SK-N-DZ (cell line): ENCODE measurements at places on chromosomes 2 and 18.
A peak's percentile ranks its signal among the peaks of the same experiment; 100 is the strongest.

DNA sequence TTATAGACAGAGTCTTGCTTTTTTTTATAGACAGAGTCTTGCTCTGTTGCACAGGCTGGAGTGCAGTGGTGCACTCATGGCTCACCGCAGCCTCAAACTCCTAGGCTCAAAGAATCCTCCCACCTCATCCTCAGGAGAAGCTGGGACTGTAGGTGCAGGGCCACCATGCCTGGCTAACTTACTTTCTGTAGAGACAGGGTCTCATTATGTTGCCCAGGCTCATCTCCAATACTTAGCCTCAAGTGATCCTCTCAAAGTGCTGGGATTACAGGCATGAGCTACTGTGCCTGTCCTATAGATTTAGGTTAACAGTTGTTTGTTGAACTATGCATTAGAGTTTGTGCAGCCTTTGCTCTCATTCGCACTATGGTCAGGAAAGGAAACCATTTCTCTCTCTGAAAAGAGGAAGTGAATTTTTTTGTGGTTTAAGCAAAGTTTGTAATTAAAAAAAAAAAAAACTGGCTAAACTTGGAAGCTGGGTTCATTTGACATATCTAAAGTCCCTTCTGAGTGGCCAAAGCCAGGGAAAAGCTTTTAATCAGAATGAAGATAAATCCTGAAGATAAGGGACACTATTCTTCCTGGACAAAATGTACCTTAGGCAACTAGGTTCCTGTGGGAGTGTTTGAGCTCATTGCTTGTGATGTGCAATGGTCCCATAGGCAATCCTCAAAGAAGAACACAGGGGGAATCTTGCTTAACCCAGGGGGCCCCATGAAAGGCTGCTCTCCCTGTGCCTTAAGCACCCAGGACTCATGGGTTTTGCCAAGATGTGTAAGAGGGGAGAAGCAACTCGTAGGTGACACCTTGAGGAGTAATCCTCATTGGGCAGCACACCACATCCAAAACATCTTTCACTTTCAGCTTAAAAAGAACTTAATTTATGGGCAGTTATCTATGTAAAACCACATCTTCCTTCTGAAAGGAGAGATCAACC, 201.7 kb downstream of the MREG start:
- no peak for DNase-seq

GRCh38 chr18:24584813-24585212, 124.4 kb downstream of the HRH4 start:
- no peak for DNase-seq

DNA sequence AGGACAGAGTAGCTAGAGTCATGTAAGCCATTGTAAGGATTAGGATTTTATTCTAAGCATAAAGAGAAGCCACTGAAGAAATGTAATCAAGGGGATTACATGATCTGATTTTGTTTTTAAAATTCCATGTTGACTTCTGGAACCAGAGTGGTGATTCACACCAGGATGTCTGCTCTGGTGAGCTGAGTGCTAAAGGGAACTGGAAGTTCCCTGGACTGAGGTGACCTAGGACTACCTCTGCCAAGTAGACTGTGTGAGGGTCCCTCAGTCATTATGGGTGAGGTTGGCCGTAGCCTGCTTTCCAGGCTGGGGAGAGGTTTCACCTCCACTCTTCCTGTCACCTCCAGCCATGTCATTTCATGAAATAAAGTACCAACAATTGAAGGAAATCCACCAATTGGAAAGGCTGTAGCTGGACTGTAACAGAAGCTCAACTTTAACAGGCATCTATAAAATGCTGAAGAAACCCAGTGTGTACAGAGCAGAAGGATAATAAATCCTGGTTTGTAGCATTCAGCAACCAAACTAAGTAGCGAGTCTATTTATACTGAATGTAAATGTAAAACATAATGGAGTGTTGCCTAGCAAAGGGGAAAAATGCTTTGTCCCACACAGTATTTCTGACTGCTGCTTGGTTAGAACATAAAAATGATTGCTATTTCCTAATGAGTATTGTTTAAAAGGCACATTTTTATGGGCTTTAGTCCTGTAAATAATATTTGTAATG, 507.4 kb upstream of the PKDCC start:
- DNase-seq, result no peak

DNA sequence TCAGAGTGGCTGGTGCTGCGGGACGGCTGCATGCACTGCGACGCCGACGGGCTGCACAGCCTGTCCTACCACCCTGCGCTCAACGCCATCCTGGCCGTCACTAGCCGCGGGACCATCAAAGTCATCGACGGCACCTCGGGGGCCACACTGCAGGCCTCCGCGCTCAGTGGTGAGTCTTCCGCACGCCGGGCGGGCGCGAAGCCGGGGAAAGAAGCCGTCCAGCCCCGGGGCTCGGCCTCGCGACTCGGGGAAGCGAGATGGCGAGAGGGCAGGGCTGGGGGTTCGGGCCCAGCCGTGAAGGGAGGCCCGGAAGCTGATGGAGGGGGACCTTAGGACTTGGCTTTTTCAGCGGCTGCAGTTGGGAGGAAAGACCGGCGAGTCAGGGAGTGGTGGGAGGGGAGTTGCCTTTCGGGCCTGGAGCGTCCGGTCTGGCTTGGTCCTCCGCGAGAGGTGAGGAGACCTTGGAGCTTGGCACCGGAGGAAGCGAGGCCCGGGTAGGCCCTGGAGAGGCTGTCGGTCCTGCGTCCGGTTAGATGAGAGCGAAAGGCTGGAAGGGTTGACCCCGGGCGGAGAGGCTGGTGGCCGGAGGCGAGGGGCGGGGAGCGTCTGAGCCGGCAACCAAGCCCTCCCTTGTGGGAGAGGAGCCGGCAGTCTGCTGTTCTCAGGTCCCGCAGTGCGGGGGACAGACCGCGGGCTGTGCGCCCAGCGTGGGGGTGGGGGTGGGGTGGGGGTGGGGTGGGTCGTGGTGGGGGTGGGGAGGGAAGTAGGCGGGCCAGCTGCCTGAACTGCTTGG, 691 bp downstream of the BIRC6 start:
- DNase-seq, result peak; percentile 31

DNA sequence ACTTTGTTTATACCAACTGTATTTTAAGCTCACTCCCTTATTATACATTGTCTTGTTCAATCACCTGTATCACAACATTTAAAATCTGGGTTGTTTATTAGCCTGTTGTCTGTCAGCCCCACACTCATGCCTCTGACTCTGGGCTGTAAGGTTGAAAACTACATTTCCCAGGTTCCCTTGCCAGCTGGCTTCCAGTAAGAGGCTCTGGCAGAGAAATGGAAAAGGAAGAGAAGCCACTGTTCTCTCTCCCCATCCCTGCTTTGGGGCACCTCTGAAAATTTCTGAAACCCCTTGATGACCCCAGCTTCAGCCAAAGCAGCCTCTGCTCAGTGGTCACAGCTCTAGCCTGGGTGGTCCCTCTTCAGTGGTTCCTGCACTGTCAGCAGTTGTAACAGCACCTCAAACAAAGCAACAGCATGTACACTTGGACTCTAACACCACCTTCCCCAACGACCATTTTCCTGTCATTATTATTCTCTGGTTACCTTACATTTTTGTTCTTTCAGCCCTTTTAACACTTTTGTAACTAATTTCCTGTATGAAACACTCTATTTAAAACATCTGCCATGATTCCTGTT, 108.9 kb upstream of the LGALSL start:
- no peak for DNase-seq

DNA sequence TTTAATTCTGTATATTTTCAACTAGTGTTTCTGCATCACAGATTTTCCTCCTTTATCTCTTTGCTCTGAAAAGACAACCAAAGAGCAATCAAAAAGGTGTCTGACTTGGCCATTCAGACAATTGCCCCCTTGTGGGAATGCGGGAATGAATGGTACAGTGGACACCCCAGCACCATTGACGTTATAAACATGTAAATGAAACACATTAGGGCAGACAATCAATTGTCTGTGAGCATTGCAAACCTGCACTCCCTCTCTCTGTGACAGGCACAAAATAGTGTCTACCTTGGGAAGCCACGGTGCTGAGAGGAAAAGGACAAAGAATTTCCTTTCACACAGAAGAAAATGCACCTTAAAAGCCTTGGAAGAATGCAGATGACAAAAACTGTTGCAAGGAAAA, 8.0 kb downstream of the ZEB2 start:
- no peak for DNase-seq

GRCh38 chr2:145875016-145875415, 1355.1 kb upstream of the ZEB2 start:
- DNase-seq, result no peak

- no peak for DNase-seq
Measured at GRCh38 chr2:241811952-241812729, 3.1 kb downstream of the NEU4 start.

DNA sequence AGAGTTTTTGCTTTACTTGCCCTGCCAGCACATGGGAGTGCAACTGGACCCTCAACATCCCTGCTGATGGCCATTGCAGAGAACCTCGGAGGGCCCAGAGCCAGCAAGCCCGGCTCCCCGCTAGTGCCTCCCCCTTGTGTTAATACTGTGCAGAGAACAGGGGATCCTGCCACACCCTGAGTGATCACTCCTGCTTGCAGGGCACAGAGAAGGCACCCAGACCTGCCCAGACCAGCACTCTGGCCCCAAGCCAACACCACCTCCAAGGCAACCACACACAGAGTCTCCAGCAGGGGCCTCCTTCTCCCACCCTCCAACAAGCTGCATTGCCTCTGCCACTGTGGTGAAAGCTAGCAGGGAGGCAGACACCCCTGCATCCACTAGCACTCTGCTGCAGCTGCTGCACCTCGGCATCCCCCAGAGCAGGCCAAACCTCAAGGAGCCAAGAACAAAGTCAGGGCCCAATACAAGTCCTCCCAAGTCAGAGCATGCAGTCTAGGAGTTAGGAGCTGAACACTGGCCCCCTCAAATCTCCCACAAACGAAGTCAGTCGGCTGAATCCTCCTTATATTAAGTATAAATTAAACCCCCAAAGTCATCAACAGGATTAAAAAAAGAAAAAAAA, 157.7 kb downstream of the CCDC178 start:
- DNase-seq, result peak; percentile 28

GRCh38 chr2:238122287-238123217, 15.9 kb upstream of the KLHL30 start:
- DNase-seq, result no peak

- no peak for DNase-seq
Measured at GRCh38 chr2:152557273-152557888, 159.9 kb downstream of the PRPF40A start.

DNA sequence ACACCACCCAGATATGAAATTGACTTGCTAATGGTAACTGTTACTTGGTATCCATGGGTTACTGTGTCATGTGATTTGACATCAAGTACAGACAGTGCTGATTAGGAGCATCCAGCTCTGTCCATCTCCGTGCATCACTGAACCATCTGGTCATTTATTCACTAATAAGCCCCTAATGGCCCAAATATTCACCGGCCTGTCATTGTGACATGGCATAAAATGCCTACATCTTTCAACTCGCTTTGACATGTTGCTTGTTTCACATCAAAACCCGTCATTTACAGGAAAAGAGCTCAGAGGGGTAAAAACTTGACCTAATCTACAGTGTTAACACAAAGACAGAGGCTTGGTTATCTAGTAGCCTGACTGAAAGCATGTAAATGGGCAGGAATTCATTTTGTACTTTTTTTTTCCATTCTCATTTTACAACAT, 308.9 kb upstream of the ATP5MC3 start:
- peak; percentile 2 for DNase-seq

DNA sequence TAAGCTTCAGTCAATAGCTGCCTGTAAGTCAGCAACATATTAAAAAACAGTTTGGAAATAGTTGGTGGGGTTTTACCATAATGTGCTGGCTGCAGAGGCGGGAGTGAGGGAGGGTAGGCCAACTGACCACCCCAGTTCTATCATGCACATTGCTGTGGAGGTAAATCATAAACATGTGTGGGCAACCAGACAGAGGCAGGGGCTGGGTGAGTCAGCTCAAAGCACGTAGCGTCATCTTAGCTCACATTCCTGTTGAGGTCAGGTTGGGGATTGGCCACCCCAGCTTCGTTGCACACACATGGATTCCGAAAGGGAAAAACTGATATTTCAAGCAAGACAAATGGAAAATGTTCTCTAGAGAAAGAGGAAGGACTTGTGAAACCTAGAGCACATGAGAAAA, 19.5 kb downstream of the GPR45 start:
- no peak for DNase-seq

DNA sequence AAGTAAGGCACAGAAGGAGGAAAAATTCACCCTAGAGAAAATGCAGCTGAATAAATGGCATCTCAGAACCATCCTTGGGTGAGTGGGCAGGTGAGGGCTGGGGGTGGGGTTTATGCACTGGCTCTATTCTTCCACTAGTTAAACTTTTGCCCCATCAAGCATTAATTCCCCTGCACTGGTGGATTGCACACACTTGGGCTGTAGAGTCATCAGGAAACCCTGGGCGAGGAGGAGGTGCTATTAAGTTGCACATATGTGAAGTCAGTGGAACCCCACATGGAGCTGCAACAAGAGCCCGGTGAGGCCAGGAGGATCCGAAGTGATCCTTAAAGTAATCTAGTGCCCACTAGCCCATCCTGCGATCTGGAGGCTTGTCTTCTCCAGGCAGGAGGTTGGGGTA, 6.8 kb upstream of the DNAJB2 start:
- DNase-seq, result no peak

GRCh38 chr2:182907081-182907830, 40.8 kb upstream of the FRZB start:
- no peak for DNase-seq

GRCh38 chr2:240235149-240235803, 94.8 kb upstream of the OTOS start:
- no peak for DNase-seq

- DNase-seq, result no peak
Measured at GRCh38 chr2:56287508-56287907, 103.7 kb downstream of the CCDC85A start.

GRCh38 chr2:179626261-179626660, 235.2 kb downstream of the ZNF385B start:
- DNase-seq, result no peak

GRCh38 chr18:42578792-42579191, 536.7 kb downstream of the RIT2 start:
- DNase-seq, result no peak
